GM23248 (cell line): ENCODE measurements at places on chromosomes 5 and 9.
A peak's percentile ranks its signal among the peaks of the same experiment; 100 is the strongest.

DNA sequence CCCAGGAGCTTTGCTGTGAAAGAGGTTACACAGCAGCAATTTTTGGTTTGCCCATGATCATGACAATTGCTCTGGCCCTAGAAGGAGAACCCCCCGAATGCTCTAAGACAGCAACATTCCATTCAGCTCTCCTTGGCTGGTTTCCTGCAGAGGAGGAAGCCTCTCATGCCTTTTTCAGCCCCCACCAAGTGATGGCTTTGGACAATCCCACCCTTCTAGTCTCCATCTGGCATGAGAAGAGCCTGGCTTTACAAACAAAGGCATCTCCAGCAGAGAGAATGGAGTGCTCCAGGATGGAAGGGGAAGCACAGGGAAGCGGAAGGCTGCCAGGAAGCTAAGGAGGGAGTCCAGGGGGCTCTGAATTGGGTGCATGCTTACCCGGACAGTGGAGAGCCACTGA is 98.4 kb downstream of the CRB2 start:
- no peak for DNase-seq

- no peak for DNase-seq
Observed at GRCh38 chr5:169389318-169389717, 88.4 kb upstream of the SLIT3 start.

DNA sequence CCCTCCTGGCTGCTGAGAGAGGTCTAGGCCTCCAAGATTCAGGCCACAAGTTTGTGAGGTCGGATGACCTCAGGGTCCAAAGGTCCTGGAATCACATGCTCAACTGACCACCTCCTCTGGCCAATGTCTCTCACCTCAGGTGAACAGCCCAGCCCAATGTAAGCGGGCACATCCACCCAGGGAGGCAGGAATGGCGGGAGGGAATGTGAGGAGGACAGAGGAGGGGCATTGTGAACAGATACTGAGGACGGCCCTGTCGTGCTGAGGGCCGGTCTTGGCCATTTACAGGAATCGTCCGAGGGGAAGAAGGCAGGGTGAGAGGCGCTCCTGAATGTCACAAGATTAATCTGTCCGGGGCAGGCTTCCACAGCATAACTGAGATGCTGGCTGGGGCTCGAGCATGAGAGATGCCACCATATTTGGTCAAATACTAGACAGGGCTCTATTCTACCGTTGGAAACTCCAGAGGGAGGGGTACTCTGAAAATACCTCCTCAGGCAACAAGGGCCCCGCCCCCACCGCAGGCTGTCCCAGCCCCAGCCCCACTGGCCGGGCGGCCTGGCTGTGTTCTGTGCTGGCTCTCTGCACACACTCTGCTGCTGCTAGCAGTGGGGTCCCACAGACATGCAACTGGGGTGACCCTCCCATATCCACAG is 1.5 kb upstream of the IL17B start:
- no peak for DNase-seq

DNA sequence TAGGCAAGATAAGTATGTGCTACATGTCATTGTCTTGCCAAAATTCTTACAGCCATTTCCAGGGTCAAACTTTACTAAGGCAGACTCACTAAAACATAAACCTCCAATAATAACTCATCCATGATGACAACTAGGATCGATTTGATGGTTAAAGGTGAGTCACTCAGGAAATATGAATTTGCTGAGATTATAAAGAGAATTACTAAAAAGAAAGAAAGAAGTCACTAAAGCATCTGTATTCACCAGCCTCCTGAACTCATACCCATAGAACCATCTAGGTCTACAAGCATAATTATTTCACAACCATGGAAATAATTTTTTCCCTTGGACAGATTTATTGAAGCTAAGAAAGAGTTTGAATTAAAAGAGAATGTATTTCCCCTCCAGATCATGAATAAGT is 258.6 kb downstream of the TLE1 start:
- DNase-seq, result peak; percentile 27

DNA sequence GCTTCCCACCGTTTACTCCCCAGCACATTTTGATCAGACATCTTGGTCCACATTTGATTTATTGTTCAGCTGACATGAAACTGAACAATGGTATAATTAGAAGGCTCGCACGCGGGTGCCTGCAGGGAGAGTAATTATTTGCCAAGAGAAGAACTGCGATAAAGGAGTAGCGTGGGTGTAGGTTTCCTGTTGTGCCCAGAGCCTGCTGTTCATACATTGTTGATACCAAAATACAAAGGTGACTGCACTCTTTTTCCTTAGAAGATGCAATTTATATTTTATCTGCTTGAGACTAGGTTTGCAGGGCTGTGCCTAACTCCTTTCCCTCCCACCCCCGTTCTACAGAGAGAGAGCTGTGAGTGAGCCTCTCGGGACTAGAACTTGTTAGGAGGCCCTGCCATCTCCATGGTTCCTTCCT is 241.8 kb upstream of the MSX2 start:
- DNase-seq, result no peak

DNA sequence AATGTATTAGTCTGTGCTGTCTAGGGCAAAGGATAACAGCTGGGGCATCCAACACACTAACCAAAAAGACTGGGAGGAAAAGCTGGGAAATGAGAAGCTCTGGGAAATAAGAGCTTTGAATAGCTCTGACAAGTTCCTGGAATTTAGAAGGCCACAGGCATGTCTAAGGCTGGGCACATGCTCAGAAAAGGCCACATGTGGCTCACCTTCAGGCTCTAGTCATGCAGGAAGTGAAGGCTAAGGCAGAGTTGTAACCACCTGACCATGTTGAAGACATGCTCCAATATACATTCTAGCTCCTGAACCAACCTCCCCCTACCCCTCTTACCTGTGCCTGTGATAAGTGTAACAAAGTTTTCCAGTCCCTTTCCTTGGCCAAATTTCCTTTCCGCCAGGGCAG is 31.7 kb downstream of the CLTA start:
- DNase-seq, result peak; percentile 10

DNA sequence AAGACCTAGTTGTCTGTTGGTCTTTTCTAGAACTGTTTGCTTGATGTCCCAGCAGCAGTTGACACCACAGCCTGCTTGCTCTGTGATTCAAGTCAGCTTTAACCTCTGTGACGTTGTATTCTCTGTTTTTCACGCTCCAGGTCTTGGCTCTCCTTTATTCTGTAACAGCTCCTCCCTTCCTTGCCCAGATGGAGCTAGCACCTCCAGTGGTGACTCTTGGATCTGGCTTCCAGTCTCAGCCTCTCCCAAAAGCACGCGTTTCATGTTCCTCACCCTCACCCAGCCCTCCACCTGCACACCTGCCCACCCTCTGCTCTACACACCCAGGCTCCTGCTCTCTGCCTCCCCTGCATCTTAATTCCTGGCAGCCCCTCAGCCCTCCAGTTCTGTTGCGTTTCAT is 50.6 kb downstream of the DMRT1 start:
- DNase-seq, result no peak

DNA sequence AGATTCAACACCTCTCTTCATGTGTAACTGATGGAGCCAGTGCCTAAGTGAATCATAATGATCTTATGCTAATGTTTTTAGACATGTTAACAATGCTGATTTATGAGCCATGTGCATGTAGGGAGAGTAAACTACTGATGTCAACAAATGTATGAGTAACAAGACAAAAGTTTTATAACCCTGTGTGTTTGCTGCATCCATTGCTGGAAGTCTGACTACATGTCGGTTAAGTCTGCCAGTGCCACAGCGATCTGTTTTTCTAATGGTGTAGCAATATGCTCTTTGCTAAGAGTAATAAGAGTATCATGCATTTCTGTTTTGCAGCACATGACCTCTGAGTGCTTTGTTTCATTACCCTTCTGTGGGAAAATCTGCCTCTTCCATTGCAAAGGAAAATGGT is 26.4 kb upstream of the TMOD1 start:
- peak; percentile 59 for DNase-seq

- peak; percentile 26 for DNase-seq
Observed at GRCh38 chr9:110532908-110533665, 46.5 kb downstream of the SVEP1 start.
